HCT116 (cell line): ENCODE measurements at places on chromosomes 13 and 19.

DNA sequence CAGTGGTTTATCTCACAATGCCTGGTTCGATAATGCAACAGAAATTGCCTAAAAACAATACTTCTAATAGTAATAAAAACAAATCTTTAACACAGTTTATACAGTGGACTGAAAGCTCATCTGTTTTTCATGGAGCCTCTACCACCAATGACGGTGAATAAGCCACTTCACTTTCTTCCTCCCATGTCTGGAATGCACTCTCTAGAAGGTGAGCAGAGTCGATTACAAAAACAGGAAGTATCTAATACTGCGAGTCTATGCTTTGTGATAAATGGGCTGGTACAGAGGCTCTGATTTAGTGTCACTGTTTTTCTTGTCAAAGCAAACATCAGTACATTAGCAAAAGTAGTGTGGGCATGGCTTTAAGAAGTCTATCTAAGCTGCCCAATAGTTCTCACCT lies 1348.6 kb upstream of the SLC10A2 start:
- DNase-seq, result no peak

GRCh38 chr19:36060430-36060829 lies 5.7 kb downstream of the WDR62 start:
- DNase-seq, result no peak

DNA sequence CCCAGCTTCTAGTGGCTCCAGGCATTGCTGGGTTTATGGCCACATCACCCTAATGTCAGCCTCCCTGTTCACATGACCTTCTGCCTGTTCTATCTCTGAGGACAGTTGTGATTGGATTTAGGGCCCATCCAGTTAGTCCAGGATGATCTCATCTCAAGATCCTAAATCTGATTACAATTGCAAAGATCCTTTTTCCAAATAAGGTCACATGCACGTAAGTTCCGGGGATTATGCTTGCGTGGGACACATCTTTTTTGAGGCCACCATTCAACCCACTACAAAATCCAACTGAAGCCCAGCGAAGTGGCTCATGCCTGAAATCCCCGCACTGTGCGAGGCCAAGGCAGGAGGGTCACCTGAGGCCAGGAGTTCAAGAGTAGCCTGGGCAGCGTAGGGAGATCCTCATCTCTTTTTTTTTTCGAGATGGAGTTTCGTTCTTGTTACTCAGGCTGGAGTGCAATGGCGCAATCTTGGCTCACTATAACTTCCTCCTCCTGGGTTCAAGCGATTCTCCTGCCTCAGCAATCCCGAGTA lies 12.3 kb downstream of the PLD3 start:
- DNase-seq, result no peak

DNA sequence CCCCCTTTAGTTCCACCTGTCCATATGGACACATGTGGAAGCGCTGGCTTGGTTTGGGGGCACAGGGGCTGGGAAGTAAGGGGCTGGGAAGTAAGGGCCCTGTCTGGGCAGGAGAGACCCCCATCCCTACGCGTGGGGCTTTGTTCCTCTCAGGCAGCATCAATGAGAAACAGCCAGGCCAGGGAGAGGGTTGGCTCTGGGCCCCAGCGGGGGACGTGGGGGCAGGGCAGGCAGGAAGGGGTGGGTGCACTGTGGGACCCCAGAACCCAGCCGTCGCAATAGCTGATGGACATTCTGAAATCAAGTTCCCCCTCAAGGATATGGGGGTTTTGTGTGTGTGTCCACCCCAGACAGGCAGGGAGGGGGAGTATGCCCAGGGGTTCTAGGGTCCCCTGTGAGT lies 1.2 kb downstream of the NCAN start:
- DNase-seq, result no peak

DNA sequence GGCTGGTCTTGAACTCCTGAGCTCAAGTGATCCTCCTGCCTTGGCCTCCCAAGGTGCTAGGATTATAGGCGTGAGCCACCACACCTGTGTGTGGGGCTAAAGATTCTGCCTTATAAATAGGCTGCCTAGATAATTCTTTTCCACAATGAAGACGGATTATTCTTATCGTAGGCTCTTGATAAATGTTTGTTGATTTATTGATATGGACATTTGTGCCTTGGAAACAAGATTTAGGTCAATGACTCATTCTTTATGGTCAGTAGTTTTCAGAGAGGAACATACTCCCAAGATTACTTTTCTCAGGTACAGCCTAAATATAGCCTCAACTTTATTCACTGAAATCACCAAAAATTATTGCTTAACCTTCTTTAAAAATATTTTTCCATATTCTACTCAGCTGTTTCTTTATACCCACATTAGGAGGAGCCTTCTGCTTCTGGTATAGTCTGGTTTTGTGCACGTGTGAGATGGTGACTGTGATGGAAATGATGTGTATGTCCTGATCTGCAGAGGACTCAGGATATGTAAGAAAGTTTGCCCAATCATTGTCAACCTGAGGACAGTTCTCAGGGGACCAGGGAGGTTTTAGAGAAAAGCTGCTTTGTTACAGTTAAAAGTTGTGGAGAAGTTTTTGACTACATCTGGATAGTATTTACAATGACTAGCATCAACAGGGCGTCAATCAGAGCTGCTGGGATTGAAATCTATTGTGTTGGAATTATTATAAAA lies 208.9 kb downstream of the DNAJC15 start:
- no peak for DNase-seq

GRCh38 chr19:47227352-47228167 lies 3.4 kb downstream of the BBC3 start:
- DNase-seq, result peak; percentile 87

DNA sequence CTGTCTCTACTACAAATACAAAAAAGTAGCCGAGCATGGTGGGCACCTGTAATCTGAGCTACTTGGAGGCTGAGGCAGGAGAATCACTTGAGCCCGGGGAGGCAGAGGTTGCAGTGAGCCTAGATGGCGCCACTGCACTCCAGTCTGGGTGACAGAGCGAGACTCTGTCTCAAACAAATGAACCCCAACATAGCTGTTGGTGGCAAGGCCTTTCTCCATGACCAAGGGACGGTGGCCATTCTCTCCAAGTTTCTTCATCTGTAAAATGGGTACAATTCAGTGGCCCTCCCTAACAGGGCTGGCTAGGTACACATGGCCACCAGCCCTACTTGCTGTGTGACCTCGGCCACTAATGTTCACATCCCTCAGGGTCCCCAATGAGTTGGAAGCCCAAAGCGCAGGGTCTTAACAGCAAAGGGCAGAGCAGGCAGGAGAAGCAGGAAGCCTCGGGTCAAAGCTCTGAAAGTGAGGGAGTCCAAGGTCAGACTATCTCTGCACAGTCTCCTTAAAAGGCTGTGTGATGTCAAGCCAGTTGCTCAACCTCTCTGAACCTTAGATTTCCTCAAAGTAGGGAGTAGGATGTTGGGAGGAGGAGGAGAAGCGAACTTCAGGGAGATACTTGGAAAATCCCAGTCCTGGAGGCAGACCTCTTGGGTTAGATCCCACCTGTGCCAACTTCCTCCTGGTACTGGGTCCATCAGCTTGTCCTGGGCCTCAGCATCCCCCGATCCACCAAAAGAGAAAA lies 2.7 kb downstream of the JUND start:
- DNase-seq, result no peak

- DNase-seq, result no peak
Measured at GRCh38 chr13:51916962-51917361, 55.2 kb downstream of the CCDC70 start.

GRCh38 chr19:10718205-10719196 lies 622 bp downstream of the DNM2 start:
- DNase-seq, result no peak

DNA sequence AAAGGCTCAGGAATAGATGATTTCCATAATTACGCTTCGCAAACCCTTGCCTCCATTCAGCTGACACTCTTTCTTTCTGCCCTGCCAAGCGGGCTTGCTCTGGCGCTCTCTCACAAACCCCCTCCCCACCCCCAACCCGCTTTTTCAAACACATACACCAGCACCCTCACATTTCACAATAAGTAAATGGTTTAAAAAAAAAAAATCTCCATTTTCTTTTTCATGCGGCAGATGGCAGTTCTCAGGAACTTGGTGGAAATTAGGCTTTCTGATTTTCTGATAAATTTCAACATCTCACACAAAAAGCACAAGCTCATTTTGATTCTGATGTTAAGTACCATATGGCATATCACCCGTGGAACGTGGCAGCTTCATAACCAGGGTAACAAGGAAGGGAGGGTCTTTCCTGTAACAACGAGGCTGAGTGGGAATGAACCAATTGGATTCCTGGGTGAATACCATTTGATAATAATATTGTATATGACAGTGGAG lies 43.8 kb downstream of the C13orf42 start:
- no peak for DNase-seq

DNA sequence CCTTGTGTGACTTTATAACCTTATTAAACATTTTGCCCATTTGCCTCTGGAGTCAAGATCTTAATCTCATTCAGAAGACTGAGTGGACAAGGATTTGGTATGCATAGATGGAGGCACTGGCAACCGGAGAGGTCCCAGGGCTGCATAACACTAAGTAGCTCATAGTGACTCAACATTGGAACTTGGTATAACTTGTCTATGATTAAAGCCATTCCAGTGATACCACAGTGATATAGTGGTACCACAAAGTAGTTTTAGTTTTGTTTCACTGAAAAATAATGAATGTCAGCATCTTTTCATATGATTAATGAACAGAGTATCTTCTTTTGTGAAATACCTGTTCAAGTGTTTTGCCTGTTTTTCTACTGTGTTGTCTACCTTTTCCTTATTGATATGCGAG lies 26.4 kb downstream of the CDK8 start:
- no peak for DNase-seq

- no peak for DNase-seq
Measured at GRCh38 chr13:66534561-66534960, 695.6 kb downstream of the PCDH9 start.

DNA sequence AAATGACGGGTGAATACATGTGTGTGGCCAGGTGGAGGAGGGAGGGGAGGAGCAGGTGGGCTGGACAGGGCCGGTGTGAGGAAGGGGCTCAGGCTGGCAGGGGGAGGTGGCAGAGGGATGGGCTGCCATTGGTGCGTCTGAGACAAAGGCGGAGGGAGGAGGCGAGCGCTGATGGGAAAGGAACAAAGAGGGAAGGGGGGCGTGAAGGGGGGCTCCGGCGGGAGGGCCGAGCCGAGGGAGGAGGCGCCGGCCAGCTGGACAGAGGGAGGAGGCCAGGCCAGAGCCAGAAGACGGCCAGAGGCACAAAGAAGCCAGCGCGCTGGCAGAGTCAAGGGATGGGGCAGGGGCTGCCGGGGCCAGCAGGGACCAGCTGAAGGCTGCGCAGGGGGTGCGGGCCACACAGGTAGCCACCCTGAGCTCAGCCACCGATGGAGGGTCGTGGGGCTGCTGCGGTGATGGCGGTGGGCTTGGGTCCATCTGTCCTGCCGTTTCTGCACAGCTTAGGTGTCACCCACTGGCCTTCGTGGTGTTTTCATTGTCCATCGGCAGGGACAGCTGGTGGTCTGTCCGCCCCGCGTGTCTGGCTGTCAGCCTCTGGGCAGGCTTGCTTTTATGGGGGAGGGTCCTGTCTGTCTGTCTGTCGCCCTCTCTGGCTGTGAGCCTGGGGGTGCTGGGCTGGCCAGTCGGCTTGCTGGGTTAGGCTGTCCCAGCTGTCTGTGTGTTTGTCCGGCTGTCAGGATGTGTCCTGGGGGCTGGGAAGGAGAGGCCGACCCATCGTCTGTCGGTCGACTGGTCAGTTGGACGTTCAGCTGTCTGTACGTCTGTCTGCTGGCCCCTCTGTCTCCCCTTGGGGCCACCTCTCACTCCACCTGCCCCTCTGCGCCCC lies 2.2 kb downstream of the APC2 start:
- DNase-seq, result no peak

- DNase-seq, result no peak
Measured at GRCh38 chr13:76481738-76482137, 404.5 kb downstream of the KCTD12 start.

DNA sequence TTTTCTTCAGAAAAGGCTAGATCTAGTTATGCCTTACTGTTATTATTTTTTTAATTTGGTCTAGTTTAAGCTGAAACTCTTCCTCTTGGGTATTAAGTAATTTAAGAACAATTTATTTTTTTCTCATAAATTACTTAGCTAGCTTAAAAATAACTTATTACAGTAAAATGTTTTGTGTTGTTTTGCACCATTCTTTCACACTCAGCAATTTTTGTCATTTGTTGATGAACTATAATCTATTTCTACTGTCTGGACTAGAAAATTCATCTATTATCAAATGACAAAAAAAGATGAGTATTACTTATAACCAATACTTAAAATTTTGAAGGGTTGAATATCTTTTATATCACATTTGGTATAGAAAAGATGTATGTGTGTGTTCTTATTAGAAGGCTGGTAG lies 1.6 kb upstream of the LPAR6 start:
- no peak for DNase-seq

DNA sequence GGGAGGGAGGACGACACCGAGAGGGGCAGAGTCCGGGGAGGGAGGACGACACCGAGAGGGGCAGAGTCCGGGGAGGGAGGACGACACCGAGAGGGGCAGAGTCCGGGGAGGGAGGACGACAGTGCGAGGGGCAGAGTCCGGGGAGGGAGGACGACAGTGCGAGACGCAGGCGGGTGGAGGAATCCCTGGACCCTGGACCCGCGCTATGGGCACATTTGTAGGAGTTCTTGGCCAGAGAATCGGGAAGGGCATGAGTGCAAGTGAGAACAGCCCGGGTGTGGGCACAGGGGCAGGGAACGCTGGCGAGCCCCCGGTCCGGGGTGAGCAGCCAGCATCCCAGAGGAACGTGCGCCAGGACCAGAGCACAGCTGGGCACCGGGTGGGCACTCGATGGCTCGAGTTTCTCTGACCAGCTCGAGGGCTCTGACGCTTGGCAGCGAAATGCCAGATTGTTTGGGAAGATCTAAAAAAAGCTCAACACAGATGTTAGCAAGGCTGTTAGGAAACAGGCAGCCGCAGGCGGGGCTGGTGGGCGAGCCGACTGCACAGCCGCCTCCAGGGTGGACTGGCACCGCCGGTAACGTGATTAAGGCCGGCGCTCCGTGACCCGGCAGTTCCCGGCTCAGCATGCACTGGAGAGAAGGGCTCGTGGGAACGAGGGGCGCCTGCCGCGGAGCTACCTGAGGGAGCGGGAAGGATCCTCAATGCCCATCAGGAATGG lies 17.9 kb upstream of the C2CD4C start:
- DNase-seq, result no peak

- DNase-seq, result no peak
Measured at GRCh38 chr13:25677956-25678355, 306.2 kb downstream of the ATP8A2 start.
